ENCODE measurements at places on chromosomes 7 and 10. TPM values are rescaled to one million over a fixed set of nuclear protein-coding genes. Genes with fewer than 3 reads are reported as not detected.

Gene ZNF25
- 7.6 TPM for total RNA-seq

Gene TFR2
- 5.1 TPM for total RNA-seq

DNA sequence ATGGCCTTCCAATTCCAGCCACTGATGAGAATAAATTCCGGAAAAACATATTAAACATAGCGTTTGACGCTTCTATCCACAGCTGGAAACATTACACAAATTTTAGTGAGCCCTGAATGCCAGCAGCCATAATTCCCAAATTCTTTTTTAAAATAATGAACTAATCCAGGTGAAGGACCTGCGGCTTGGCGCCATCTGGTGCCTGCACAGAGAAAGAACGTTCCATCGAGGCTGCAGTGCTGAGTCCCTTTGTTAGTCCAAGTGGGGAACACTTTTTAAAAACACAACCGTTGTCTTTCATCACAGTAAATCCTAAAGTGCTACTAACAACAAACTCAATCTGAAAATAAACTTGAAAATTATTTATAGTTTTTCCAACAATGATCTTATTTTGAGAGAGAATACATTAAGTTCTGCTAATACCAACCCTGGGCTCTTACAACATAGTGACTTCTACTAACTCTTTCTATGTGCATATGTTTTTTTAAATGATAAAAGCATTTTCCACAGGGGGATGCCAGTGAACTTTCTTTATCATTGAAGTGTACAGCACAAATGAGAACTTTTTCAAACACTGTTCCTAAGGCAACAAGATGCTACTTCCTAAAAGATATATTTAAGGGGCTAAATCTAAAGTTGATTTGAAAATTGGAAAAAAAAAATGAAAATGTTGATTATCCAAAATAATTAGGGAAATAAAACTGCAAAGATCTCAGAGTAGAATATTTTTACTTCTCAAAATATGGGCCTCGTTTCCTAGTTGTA lies 166.9 kb upstream of the RNF32 start:
- DNase-seq, result peak; percentile 48
- H3K4me3 ChIP-seq, result no peak overlapping the region
- H3K4me1 ChIP-seq, result no peaks in the 10 kb centered on the region
- H3K27me3 ChIP-seq, result peaks cover 22% of the 10 kb centered on the region
- H3K27ac ChIP-seq, result no peak overlapping the region

- no peaks in the 10 kb centered on the region for H3K27me3 ChIP-seq
- DNase-seq, result no peak
- H3K27ac ChIP-seq, result no peak overlapping the region
- H3K36me3 ChIP-seq, result no peaks in the 10 kb centered on the region
Observed at GRCh38 chr10:14052931-14053330, 277.8 kb downstream of the FRMD4A start.

GRCh38 chr7:24312588-24312987 lies 28.6 kb downstream of the NPY start:
- H3K27ac ChIP-seq, result no peak overlapping the region
- H3K36me3 ChIP-seq, result no peaks in the 10 kb centered on the region
- no peak overlapping the region for H3K4me3 ChIP-seq
- no peak for DNase-seq

- peak overlapping the region; percentile 87 for H3K27ac ChIP-seq
- peak overlapping the region; percentile 56 for H3K4me3 ChIP-seq
- peaks cover 7% of the 10 kb centered on the region for H3K27me3 ChIP-seq
- DNase-seq, result peak; percentile 63
- H3K4me1 ChIP-seq, result peaks cover 34% of the 10 kb centered on the region
Observed at GRCh38 chr10:75043256-75044131, 68.0 kb upstream of the SAMD8 start.

Measured in activated naive CD4-positive, alpha-beta T cell treated with anti-CD3 and anti-CD28 coated beads for 36 hours (primary cell).